ENCODE measurements at places on chromosomes 3 and 15.

GRCh38 chr3:139325551-139325950 is 18.3 kb upstream of the MRPS22 start:
- no peak for DNase-seq

GRCh38 chr15:71572452-71573053 is 237.8 kb upstream of the NR2E3 start:
- peak; percentile 33 for DNase-seq

GRCh38 chr3:5497497-5497896 is 310.0 kb downstream of the EDEM1 start:
- no peak for DNase-seq

GRCh38 chr3:170196833-170197232 is 15.3 kb upstream of the PHC3 start:
- no peak for DNase-seq

GRCh38 chr3:170529346-170529745 is 56.5 kb downstream of the SLC7A14 start:
- DNase-seq = no peak

- no peak for DNase-seq
Measured at GRCh38 chr3:104214277-104214676, 1152.4 kb upstream of the ALCAM start.

GRCh38 chr15:89021224-89021623 is 67.0 kb upstream of the ABHD2 start:
- no peak for DNase-seq

GRCh38 chr15:98858610-98859023 is 149.0 kb downstream of the PGPEP1L start:
- no peak for DNase-seq

DNA sequence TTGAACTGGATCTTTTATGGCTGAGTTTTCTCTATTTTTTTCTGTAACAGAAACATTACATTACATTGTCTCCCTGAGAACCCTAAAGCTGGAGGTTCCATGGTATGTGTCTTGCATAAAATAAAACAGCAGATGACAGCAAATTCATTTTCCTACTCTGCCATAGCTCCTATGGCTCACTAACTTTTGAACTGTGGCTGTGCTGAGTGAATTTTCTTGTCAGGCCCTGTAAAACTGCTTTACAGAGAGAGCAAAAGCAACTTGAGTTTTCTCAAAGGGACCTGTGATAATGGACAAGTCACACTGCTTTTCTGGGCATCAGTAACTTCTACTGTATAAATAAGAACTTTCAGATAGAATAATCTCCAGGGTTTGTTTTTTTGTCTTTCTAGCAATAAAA is 129.9 kb upstream of the TSC22D2 start:
- DNase-seq = no peak

DNA sequence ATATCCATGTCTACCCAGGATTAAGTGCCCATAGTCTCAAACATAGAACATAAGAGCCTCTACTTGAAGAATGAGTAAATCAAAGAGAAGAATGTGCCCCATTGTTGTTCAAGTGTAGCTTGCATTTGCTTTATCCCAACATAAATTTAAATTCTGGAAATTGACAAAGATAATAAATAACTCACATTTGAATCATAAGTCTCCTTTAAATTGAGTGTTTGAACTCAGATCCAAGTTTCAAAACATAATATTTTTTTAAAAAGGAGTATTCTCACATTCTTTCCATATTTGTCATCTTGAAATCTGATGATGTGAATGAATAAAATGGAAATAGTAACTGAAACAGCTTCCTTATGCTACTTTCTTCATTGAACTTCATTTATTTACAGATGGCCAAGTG is 135.2 kb downstream of the MECOM start:
- peak; percentile 70 for DNase-seq

DNA sequence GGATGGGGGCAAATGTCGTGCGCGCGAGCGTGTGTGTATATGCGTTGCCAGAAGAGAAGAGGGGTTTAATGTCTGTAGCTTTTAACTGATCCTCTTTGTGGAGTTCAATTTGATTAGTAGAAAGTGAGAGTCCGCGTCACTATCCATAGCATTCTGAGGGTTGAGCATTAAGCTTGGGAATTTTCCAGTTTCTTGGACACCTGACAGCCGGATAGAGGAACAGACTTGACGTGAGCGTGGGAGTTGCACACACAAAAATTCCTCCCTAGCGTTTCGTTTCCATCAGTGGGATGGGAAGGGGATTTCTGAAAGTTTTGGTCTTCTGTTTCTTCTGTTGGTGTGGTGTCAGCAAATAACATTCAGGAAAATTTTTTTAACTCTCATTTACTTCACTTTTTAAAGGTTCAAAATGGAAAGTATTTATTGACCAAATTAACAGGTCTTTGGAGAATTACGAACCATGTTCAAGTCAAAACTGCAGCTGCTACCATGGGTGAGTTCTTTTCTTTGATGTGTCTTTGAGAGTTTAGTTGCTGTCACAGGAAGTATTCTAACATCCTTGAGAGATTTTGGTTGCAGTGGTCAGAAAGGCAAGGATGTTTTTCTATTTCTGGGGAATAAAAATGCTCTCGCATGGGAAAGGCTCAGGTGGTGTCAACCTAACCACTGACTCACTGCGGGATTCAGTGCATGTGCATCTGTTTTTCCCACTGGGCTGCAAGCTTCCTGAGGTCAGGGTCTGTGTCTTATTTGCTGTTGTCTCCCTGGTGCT is 841 bp downstream of the POGLUT1 start:
- DNase-seq = peak; percentile 38

DNA sequence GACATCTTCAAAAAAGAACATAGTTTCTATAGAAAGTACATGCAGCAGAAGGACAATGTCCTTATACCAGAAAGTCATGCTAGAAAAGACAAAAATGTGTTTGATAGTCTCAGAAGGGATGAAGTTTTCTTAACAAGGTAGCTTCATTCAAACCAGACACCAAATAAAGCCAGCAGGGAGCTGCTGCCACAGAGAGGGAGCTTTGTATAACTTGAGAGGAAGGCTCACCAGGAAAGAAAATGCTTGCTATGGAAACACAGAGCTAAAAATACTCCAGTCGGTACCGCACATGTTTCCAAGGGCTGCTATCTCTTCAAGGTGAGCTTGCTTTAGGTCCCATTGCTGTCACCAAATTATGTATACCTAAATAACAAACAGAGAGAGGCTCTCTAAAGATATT is 1074.8 kb upstream of the ALCAM start:
- peak; percentile 5 for DNase-seq

DNA sequence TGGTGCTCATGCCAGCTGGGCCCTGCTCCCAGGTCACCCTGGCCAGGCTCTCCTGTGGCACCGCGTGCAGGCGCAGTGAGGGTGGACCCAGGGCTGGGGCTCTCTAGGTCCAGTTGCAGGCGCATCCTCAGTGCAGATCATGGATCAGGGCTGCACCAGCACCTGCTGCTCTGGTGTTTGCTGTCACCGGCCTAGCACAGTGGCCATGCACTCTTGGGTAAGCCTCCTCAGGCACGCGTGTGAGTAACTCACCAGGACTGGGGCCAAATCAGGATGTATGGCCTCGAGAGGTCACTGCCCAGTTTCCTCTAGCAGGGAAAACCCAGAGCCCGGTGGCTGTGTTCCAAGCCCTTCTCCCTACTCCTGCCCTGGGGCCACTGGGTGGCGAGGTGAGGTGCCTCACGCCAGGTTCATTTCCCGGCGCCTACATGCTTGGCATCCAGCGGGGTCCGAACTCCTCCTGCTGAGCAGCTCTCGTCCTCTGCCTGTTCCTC is 45.5 kb upstream of the SLC41A3 start:
- DNase-seq = peak; percentile 45

DNA sequence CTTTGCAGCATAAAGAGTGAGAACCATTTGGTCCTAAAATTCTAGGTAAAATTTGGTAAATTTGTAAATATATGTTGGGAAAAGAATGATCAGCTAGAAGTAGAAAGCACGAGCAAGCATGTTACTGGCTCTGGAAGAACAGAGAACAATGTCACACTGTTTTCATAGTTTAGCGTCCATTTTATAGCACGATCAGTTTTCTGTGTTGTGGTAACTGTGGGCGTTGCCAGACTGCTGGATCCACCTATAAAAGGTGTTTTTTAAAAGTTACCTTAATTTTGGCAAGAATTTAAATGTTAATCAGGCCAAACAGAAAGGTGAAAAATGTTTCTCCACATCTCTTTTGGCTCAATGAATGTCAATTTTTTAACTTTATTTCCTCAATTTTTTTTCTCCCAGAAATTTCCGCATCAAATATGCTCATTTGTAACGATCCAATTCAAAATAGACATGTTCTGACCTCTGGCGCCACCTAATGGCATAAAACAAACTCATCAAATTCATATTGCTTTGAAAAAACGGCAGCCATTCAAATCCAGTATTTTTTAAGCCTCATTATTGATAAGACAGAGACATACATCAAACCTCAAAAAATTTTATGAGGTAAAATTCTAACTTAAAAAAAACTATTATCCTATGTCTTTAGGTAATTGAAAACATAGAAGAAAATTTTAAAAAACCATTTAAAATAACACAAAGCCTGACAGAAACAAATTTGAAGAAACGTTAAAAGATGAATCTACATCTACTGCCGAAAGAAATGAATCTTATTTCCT is 5.5 kb upstream of the GP5 start:
- peak; percentile 77 for DNase-seq

GRCh38 chr3:171404376-171404967 is 55.7 kb downstream of the TNIK start:
- DNase-seq = peak; percentile 38

DNA sequence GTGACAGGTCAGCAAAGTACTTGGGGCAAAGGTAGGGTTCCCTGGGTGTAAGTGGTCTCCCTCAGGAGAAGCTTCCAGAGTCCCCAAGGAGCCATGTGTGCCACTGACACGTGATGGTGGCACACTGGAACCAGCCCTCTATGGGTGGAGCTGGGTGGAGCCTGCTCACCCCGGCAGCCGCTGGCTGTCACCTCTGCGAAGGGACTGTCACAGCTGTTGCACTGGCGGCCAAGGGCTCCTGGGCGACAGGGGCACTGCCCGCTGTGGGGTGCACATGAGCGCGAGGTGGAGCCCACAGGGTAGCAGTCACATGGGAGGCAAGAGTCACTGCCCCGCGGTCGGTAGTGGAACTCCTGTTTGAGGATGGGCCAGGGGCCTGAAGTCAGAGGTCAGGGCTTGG is 12.0 kb downstream of the CELSR3 start:
- DNase-seq = no peak

DNA sequence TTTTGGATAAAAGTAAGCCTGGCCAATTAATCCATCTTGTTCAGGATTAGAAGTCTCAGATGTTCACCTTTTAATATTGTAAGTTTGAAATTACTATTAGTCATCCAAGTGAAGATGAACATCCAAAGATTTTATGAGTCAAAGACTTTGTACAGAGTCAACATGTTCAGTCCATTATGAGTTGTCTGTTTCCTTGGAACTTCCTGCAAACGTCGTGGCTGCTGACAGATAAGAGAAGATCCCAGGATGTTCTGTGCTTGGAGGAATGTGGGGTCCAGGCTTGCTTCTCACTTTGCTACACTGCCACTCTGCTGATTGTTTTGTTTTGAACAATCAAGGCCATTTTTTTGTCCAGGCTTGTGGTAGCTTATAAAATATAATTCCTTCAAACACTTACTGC is 74.3 kb upstream of the SLCO2A1 start:
- DNase-seq = peak; percentile 30

GRCh38 chr15:64893481-64894394 is 18.0 kb upstream of the ANKDD1A start:
- peak; percentile 97 for DNase-seq

DNA sequence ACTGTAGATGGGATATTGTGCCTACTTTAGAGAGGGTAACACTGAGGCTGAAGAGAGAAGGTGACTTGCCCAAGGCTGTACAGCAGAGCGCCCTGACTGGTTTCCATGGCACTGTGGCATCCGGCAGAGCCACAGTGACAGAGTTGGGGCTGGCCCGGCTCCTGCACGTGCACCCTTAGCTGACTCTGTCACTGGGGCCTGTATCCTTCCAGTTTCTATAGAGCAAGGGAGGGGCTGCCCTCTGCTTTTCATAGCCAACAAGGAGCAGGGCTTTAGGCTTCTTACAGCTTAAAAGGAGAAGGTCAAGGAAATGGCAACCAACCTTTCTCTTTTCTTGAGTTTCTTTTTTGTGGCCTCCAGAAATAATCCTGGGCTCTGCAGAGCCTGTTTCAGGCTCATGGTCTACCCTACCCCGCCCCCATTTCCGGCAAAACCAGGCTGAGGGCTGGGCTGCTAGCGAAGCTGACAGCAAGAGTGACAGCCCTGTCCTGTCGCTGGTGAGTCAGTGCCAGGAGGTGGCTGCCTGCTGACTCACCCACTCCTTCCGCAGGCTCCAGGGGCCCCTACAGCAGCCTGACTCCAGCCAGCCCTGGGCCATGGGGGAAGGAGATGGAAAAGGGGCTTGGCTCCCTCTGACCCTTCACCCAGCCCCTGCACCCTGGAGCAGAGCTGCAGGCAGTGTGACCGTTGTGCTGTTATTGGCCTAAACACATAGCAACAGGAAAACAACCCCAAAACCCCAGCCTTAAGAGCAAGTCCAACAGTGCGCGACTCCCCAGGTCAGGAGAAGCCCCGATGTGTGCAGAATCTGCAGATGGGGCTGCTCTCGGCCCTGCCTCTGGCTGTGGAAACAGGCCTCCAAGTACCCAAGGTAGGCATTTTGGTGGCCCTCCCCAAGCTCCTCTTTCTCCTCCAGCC is 29.8 kb downstream of the SLC6A6 start:
- peak; percentile 80 for DNase-seq

GRCh38 chr3:198018416-198018815 is 58.4 kb downstream of the LMLN start:
- no peak for DNase-seq

- no peak for DNase-seq
Measured at GRCh38 chr15:89805241-89806209, 9.1 kb downstream of the ANPEP start.

- DNase-seq = no peak
Measured at GRCh38 chr15:89002830-89003229, 85.4 kb upstream of the ABHD2 start.

DNA sequence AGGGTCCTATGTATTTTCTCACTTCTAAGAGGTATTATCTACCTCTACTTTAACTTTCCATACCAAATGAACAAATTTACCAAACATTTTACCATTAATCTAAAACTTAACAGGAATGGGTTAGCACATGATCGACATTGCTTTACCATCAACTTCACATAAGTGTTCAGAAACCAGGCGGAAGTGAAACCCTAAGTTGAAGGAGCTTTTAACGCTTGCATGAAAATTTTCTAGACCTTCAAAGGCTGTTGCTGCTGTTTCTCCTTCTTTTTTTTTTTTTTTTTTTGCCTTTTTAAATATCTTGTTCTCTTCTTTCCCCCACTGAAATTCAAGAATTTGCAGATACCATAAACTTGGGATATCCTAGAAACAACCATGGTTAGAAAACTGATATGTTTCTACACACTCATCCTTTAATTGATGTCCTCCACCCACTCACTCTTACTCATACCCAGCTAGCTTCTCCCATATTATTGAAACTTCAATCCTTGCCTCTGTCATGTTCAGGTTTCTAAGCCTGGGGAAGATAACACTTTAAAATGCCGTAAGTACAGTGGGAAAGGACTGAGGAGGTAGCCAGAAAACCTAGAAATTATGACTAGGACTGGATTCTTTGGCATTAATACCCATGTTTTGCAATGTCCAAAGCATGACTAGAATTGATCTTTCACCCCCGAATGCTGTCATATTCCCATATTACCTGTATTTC is 24.7 kb downstream of the MYO5A start:
- peak; percentile 24 for DNase-seq
